Pons (tissue), 1 donor: ENCODE measurements at places on chromosomes 1 and 21.

GRCh38 chr1:182668521-182669054 is 15.8 kb downstream of the RGS8 start:
- DNase-seq = no peak

- no peak for DNase-seq
Measured at GRCh38 chr21:26447932-26448475, 125.1 kb downstream of the CYYR1 start.

GRCh38 chr1:19547814-19548213 is 62.5 kb upstream of the CAPZB start:
- no peak for DNase-seq

- no peak for DNase-seq
Measured at GRCh38 chr1:243723050-243723449, 127.0 kb downstream of the AKT3 start.

DNA sequence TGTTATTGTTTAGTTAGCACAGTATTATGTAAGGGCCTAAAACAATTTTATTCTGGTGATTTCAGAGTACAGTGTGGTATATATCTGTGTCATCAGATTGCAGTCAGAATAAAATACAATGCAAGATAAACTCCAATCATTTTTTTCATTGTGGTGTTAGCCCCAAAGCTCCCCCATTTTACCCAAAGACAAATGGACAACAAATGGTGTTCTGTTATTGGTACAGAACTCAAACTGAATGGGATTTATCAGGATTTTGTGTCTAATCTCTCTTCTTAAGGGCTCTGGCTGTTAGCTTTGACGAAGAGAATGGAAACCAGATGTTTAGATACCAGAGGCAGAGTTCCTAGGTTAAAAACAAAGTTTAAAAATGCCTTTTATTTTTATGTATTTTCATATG is 163.1 kb upstream of the USP25 start:
- no peak for DNase-seq
